ENCODE measurements at places on chromosomes 12 and 14. TPM values are rescaled to one million over a fixed set of nuclear protein-coding genes. Genes with fewer than 3 reads are reported as not detected.

- DNase-seq, result peak; percentile 15
Measured at GRCh38 chr14:103521438-103521950, 1.1 kb downstream of the CKB start.

UNC119B gene
- 9.7 TPM for polyA plus RNA-seq

DNA sequence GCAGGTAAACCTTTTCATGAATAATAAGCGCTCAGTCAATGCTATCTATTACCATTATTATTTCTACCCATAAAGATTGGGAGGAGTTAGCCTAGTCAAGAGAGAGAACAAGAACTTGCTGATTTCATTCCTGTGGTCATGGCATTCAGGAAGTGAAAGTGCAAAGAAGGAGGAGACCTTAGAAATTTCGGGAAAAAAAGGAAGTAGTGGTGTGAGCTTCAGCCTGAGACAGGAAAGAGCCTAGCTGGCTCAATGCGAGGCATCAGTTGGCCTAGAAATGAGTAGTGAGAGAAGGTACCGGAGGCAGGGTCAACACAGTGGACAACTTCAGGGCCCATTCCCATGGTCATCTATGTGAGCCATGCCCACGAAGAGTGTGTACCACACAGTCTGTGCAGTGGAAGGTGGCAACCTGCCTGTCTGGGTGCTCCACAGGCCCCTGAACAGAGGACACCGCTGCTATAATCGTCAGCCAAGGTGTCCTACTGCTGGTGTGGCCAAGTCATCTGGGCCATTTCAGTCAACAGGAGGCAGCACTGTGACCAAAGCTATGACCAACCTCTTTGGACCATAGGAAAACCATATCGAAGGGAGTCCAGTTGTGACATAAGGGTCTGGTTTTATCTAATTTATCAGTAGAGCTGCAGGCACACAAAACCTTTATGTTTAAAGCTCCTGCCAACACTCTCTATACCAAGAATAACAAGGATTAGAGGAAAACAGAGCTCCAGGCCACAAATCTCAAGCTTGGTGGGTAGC is 16.2 kb upstream of the STON2 start:
- DNase-seq, result no peak

- no peak for DNase-seq
Measured at GRCh38 chr12:79884401-79885006, 50.4 kb downstream of the PPP1R12A start.

GRCh38 chr14:74980731-74981461 is 21.8 kb upstream of the EIF2B2 start:
- no peak for DNase-seq

GRCh38 chr14:91358654-91359220 is 58.9 kb downstream of the CCDC88C start:
- no peak for DNase-seq

PTPRO gene
- polyA plus RNA-seq, result 0.80 TPM

GRCh38 chr12:109477963-109478315 is 505 bp downstream of the UBE3B start:
- DNase-seq, result no peak

DNA sequence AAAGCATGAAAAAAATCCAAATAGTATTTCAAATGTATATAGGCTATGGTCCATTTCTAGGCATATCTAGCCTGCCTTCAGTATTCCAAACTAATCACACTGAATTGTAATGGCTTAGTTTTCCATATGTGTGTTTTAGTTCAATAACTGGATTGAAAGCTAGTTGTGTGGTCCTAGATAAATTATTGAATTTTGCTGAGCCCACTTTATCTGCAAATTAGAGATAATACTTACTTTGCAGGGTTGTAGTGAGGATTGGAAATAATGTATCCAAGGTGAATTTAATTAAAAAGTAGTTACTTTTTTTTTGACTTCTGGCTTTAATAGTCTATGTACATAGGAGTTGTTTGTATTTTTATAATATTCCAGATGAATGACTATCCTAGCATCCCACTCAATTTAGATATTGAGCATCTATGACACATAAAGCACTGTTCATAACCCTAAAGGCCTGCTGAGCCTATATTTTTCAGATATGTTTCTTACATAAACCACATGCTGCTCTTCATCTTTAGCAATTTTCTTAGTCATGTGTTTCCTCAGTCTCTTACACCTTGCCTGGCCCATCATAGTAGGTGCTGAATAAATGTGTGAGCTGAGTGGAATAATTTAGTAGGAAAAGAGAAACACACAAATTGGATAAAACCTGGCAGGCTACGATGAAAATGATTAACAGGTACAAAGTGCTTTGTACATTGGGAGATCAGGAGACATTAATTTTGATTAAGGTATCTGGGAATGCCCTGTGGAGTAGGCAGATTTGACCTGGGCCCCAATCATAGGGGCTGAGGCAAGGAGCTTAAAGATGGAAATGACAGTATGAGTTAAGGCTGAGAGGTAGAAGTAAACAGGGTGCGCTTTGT is 1.1 kb upstream of the ATP23 start:
- DNase-seq, result no peak

LGALS3 gene
- 0.18 TPM for polyA plus RNA-seq

DNA sequence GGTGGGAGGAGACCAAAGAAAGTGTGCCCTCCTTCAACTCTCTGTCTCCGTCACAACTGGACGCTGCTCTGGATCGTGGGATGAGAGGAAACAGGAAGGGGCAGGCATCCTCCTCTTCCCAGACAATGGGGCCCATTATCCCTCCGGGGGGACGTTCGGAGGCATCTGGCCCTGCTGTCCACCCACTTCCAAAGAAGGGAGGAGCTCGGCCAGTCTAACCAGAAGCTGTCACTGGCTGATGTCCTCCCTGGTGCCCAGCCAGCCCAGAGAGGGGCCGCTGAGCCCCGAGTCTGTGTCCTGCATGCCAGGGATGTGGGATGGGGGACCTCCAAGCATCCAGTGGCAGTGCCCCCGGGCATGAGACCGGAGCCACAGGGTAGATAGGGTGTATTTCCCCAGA is 39.8 kb upstream of the MEG3 start:
- no peak for DNase-seq

DNA sequence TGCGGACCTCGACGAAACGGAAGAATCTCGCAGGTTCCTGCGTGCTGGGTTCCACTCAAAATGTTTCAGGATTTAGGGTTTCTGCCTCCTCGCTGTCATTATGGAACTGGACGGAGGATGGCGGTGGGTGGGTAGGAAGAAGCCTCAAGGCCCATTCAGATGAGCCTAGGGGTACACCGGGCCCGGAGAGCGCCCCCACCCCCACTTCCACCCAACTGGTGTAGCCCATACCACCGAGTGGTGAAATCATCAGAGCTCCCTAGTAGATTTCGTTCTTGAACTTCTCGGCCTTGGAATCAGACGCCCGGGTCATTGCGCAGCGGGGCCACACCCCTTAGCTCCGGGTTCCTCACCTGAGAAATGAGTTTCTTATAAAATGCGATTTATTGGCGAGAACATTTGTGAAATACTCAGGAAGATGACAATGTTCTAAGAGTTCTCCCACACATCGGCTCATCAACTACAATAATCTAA is 13.3 kb upstream of the TBX3 start:
- DNase-seq, result no peak

MAPK1IP1L gene
- polyA plus RNA-seq, result 75.4 TPM

GRCh38 chr14:68233101-68233784 is 413.7 kb downstream of the RAD51B start:
- DNase-seq, result no peak

CELA1 gene
- polyA plus RNA-seq, result 9.8 TPM

DNA sequence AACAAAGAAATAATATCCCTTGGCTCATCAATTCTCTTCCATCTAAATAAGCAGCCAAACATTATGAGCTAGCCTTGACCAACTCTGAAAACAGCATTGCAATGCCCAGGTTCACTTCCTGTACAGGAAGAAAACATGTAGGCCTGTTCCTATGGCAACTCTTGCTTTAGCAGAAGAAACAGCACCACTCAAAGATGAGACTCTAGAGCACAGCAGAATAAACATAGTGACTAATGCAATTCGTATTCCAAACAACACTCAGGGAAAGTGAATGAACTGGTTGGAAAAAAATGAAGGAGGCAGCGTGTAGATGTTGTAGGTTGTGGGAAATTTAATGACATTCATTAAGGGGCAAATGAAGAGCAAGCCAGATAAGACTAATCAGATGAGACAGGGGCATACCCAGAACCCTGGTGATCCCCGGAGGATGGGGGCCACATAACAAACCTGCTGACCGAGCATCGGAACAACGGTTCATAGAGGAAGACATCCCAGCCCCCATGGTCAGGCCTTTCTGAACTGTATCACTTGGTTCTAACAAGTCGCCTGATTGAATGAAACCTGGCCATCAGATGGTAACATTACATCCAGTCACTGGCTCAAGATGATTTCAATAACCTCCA is 9.0 kb downstream of the ARHGDIB start:
- DNase-seq, result peak; percentile 84

NEDD8 gene
- polyA plus RNA-seq, result 320 TPM

DNA sequence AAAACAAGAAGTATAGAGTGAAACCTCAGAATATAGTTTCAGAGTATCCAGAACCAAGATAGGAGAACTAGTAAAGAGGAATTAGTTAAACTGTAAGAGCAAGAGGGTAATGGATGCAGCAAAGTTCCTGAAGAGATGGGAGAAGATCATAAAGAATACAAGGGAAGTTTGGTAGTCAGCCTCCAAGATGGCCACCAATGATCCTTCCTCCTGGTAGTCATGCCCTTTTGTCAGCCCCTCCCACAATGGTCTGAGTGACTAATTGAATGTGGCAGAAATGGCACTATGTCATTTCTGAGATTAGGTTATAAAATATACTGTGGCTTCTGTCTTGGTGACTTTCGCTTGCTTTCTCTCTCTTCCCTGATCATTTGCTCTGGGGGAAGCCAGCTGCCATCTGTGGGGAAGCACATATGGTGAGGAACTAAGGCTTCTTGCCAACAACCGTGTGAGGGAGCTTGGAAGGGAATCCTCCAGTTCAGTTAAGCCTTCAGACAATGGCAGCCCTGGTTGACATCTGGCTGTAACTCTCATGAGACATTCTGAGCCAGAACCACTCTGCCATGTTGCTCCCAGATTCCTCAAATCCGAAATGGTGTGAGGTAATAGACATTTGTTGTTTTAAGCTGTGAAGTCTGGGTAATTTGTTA is 55.3 kb upstream of the AMN1 start:
- DNase-seq, result no peak

GRCh38 chr14:103404032-103404918 is 19.1 kb downstream of the MARK3 start:
- no peak for DNase-seq

MIPOL1 gene
- not detected for polyA plus RNA-seq

- DNase-seq, result no peak
Measured at GRCh38 chr14:80988192-80988591, 32.8 kb downstream of the TSHR start.

INHBE gene
- polyA plus RNA-seq, result not detected

- no peak for DNase-seq
Measured at GRCh38 chr12:115354007-115354890, 670.3 kb upstream of the TBX3 start.

AMHR2 gene
- not detected for polyA plus RNA-seq

SALL2 gene
- polyA plus RNA-seq, result 2.5 TPM

- DNase-seq, result no peak
Measured at GRCh38 chr12:57896115-57896433, 45.3 kb upstream of the ATP23 start.

DNA sequence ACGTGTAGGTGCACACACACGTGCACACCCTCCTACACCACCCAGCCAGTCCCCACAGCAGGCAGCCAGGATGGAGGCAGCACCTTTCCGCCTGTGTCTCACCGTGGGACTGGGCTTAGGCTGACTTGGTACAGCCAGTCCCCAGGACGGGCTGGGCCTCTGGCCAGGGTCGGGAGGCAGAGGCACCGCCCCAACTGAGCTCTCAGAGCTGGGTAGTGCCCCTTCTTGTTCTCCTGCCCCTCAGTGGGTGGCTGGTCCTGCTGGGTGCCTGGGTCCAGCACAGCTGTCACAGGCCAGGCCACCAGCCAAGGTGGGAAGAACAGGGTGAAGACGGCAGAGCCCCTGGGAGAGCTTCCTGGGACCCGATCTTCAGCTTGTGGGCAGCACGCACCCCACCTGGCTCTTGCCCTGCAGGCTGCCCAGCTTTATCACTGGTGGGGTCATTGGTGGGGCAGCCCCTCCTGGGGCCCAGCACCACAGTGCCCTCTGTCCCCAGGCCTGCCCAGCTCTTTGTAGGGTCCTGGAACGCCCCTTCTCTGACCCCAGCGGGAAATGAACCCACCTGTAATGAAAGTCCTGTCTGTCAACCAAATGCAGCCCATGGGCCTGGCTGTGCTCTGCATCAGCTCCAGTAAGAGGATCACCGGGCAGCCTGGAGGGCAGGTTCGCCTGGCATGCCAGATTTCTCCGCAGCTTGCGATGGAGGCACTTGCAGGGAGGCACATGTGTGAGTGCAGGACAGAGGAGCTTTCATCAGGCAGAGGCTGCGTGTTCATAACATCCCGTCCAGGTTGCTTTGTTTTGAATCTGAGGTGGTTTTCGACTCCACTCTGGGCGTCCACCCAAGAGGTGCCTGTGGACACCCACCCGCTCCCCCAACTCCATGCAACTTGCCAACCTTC is 14.7 kb downstream of the CDCA4 start:
- DNase-seq, result no peak

DNA sequence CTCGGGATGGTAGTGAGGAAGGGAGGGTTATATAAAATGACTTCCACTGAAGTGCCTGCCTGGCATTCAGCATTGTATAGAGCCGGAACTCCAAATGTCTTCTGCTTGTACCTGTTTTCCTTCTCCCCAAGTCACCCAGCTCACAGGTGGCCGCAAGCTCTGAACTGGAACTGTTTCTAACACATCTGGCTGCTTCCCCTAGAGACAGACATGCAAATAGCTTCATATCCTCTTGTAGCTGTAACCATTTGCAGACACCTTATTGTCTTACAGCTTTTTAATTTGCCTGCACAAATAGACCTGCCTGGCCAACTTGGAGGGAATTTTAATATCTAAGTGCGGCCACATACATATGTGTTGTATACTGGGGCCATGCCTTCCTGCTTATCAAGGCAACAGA is 126.0 kb downstream of the CHST11 start:
- DNase-seq, result no peak

DNA sequence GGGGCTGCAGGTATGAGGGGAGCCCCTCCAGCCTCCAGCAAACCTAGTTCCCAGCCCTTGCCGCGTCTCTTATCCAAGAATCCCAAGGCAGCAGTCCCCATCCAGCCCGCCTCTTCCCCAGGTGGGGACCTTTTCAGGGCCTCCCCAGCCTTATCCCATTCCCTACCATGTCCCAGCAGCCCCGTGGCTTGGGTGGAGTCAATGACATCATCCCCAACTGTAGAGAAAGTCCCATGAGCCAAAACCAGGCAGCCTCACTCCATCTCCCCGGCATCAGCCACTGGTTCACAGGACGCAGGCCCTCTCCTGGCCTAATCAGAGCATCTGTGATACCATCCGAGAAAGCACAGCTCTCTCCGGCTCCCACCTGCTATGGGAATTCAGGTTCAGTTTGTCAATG is 131.0 kb downstream of the NCOR2 start:
- no peak for DNase-seq
